GM23338 (cell line): ENCODE measurements at places on chromosomes 2 and 18. TPM values are rescaled to one million over a fixed set of nuclear protein-coding genes. Genes with fewer than 3 reads are reported as not detected.

DNA sequence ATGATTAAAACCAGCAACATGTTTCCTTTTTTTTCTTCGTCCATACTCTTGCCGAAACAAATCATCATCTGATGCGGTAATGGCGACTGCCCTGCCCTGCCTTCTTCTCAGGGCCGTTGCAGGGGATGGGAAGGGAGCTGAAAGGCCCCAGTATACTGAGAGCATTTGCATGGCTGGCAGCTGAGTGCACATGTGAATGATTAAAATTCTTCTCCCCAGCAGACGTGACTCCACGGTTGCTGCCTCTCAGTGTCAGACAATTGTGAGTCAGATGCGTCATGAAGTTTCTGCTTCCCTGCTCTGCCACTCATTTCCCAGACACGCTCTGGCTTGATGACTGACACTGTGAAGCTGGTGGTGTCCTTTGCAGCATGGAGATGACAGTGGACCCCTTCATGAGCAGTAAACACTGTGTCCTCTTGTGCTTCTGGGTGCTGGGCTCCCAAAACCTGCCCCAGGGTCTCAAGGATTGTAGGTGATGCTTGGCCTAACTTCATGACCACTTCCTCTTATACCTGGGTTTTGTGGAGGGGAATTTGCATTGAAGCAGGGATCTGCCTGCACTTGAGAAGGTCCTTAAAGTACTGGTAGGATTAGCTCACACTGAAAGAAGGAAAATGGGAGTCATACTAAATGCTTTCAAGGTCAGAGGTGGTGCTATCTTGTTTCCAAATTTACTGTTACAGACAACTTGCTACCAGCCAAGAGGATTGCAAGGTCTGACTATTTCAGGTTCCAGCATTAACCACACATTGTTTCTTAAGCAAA, 222.5 kb upstream of the COPS8 start:
- DNase-seq, result no peak

DNA sequence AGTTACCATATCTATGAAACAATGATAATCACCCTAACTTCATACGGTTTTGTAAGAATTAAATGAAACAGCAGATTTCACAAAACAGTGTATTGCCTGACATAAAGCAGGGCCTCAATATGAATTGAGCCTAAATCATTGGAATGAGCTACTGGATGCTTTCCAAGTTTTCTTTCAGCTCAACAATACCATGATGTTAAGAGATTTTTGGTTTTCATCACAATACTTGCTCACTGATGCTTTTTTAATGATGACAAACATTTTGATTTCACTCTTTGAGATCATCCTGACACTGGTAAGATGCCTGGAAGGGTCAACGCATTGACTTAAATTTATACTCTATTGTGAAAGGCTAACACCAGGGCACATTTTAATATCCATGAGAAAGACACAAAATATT, 377.5 kb downstream of the ZNF521 start:
- no peak for DNase-seq

DNA sequence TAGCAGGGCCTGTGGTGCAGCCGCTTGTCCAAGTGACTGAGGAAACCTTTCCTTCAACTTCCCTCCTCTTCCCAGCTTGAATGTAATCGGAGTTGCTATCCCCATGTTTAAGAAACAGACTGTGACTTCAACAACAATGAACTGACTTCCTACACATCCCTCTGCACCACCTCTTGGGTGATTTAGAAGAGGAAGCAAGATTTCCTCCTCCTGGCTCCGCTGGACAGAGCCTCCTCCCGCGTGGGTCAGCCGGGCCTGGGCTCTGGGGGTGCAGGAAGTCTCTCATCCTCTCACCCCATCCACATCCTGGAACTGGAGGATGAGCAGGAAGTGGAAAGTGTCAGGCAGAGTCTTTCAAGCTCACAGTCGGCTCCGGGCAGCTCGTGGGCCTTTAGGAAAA, 84.3 kb downstream of the GATA6 start:
- DNase-seq, result peak; percentile 6

DNA sequence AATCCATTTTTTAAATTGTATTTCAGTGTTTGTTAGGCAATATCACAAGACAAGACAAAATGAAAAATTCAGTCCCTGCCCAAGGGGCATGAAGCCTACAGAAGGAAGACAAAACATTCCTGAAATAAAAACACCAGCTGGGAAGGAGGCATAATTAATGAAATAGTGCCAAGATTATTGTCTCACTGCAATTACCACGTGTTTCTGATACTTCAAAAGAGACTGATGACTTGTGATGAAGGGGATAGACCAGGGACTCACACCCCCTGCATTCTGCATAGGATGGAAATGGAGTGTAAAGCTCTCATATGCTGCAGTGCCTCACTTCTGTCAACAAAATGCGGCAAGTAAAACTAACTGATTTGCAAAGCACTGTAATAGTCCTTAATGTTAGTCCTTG, 178.1 kb downstream of the BARD1 start:
- DNase-seq, result no peak

- DNase-seq, result no peak
These were observed 131.0 kb downstream of the PHLPP1 start for GRCh38 chr18:62846313-62846712.

DNA sequence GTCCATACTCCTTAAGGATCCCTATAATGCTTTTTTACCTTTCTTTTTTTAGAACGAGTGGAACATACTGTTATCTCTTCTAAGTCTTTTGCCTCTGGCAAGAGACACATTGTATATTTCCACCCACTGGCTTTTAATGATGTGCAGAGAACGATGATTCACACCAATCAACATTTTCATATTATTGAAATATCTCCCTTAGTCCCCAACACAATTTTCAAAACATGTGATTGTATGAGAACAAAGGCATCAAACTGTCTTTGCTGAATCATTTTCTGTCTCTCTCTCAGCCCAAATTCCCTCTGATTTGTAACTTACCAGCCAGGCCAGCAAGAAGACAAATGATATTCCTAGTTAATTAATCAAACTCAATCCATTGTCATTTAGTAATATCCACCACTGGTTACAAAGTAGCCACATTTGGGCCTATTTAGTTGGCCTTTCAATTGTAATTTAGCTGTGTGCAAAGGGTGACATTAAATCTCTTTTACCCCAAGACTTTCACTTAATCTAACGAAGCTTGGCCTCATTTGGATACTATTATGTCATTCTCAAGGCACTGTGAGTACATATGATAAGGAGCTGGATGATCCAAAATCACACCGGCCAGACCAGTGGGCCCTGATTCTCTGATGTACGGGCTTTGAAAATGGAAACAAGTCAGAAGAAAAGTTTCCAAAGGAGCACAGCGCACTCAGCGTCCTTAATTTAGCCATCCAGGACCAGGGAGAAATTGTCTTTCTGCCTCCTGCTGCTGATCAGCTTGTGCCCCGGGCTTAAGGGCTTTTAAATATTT, 185.1 kb downstream of the SCG2 start:
- no peak for DNase-seq

GRCh38 chr2:168699844-168700417, 102.5 kb upstream of the NOSTRIN start:
- no peak for DNase-seq

DNA sequence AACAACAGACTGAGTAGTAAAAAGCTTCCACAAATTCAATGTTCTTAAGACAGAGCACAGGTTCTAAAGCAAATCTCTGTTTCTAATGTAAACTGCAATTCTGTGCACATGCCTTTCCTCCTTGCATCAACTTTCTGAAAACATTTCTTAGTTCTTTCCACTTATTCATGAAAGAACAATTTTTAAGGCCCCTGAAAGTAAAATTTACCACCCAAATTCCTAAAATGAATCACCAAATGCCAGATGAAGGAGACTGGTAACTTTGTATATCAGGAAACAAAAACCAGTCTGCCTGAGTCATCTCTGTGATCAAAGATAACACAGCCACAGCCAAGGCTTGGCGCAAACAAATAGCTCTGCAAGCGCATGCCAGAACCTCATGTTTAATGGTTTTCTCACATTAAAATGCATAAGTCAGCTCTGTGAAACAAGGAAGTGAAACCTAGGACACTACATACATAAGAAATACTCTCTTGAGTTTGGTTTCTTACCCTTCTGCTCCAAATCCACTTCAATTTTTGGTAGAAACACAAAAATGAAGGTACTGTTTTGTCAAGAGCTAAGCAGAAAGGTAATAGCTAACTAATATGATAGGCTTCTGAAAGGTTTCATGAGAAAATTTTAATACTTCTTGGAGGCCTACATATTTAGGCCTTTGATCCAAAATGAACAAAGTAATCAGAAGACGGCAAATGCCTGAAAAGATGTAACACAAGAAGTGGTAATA, 169.4 kb downstream of the THADA start:
- no peak for DNase-seq

DNA sequence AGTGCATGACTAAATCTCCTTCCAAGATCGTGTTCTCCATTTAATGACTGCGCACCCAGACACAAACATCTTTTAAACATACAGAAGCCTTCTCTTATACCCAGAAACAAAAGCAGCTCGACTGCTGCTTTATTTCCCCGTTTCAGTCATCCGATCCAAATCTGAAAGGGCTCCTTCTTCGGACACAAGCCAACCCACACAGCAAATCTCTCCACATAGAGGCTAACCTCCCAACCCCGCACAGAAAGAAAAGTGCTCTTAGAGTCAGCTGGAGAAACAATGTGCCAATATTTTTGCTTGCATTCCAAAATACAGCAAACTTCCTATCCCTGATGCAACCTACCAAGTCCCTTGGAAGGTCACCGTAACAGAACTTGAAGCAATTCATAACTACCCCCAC, 29.1 kb downstream of the GAREM1 start:
- no peak for DNase-seq

DNA sequence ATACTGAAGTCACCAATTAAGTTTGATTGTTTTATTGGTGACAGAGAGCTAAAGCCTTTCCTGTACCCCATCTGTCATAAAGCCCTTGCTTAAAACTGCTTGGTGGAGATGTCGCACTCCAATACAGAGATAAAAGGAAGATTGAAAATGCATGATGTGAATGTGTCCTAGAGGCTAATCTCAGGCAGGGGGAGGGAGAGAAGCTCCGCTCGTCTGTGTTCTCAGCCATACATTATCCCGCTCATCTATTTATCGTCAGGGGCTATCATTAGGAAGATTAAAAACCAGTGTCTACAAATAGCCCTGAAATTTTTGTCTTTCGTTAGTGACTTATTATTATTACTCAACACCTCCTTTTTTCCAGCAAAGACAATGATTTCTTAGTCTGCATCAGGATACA, 110.3 kb downstream of the CMPK2 start:
- DNase-seq, result no peak

- DNase-seq, result no peak
These were observed 43.2 kb upstream of the KDM3A start for GRCh38 chr2:86397986-86398385.

GRCh38 chr18:596288-596881, 403 bp upstream of the CLUL1 start:
- DNase-seq, result peak; percentile 85

- peak; percentile 71 for DNase-seq
These were observed 969 bp upstream of the ALKAL2 start for GRCh38 chr2:288758-289361.

Gene ASAP2
- total RNA-seq, result 15.6 and 16.5 TPM in 2 replicates

Gene CHPF
- total RNA-seq, result 232 and 252 TPM in 2 replicates

- DNase-seq, result no peak
These were observed 1191.0 kb upstream of the LRRTM1 start for GRCh38 chr2:81495556-81495955.

GRCh38 chr2:122530814-122531213, 775.4 kb downstream of the TSN start:
- DNase-seq, result no peak

Gene SNTG2
- 56.0 and 60.4 TPM in 2 replicates for total RNA-seq

DNA sequence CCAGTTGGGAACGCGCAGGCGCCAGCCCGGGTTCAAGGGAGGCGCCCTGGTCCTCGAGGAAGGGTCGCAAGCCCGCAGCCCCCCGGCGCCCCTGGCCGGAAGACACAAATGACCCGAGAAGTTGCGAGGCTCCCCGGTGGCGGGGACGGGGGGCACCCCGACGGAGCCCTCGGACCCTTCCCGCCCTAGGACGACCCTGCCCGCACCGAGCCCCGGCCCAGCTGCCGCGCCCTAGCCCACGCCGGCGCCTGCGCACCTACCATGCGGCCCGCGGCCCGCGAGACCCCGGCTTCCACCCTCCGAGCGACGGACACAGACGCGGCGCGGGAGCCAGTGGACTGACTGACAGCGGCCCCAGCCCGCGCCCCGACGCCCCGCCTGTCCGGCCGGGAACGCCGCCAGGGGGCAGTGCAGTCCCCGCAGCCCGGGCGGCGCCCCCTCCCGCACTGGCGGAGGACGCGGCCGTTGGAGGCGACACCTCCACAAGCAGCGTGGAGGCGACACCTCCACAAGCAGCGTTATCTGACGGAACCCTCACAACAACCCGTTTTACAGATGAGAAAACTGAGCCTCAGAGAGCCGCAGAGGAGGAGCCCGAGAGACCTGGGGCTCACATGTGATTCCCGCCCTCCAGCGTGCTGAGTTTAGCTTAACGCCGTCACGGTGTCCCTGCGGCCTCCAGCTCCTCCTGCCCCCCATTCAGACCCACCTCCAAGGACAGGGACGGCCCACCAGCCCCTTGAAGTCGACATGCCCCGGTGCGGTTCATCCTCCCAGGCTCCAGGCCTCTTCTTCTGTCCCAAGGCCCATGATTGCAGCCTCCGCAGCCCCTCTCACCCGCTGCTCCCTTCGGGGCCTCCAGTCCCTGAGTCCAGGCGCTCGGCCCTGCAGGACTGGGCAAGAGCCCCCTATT, at the start of gene NMUR1:
Gene NMUR1 (minus strand): TSS at position 347 of the 913 bp plus-strand sequence. CDS start 84 bp downstream, at position 263.
- peak; percentile 80 for DNase-seq

DNA sequence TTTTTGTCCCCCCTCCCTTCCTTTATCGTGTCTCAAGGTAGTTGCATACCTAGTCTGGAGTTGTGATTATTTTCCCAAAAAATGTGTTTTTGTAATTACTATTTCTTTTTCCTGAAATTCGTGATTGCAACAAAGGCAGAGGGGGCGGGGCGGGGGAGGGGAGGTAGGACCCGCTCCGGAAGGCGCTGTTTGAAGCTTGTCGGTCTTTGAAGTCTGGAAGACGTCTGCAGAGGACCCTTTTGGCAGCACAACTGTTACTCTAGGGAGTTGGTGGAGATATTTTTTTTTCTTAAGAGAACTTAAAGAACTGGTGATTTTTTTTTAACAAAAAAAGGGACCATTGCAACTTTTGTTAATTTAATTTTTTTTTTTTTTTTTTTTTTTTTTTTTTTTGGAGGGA, 2.1 kb downstream of the SOX11 start:
- DNase-seq, result peak; percentile 76

Gene PIAS2
- total RNA-seq, result 54.1 and 54.2 TPM in 2 replicates

DNA sequence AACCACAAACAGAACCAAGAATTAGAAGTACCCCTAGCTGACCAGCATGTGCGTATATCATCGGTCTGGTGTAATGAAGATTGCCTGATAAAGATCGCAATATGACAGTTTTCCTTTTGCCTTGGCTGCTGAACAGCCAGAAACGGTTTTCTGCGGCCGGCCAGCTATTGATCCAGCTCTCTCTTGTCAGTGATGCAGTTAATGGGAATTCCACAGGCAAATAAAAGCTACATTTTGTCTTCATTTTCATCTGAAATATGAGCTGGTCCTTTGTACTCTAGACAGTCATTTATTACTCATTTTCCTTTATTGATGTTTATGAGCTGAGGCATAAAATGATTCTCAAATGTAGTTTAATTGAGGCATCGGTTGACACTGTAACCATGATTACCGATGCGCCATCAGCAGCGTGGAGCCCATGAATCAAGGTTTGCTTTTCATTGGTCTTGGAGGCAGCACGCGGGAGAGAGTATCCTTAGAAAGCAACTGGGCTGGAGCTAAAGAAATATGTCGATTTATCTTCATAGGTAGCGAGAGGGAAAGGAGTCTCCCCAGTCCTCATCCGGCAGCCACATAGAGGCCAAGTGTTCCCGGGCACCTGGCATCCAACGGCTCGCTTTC, 535.2 kb downstream of the GALR1 start:
- DNase-seq, result no peak

Gene ABCB11
- total RNA-seq, result not detected in 2 replicates

- no peak for DNase-seq
These were observed 144.6 kb upstream of the CAVIN2 start for GRCh38 chr2:191991442-191991841.
